ENCODE measurements at places on chromosomes 3 and 15.

- no peak for DNase-seq
These were observed 195.4 kb downstream of the ATP8B4 start for GRCh38 chr15:49923671-49924070.

DNA sequence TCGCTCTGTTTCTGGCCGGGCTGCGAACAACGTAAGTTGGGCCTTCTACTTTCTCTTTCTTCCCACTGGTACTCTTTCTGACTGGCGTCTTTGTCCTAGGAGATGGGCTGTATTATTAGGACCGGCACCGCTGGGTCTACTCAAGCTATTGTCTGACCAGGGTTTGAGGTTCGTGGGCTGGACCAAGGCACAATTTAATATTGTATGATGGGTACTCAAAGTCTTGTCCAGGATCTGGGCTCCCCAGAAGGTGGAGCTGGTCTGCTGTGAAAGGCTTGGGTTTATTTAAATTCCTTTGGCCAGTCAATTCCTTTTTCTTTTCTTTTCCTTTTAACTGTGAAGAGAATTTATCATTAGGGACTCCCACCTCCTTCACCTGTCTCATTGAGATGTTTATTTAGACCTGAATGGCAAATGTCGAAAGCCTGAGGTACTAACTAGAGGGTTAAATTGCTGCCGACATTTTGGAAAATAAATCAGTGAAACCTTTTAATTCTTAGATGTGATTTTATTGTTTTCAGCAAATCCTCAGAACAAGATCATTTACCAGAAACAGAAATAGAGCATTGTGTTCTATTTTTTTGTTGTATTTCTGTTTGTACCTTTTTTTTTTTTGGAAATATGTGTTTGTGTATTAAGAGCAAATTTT, 410 bp downstream of the LRRC49 start:
- no peak for DNase-seq

DNA sequence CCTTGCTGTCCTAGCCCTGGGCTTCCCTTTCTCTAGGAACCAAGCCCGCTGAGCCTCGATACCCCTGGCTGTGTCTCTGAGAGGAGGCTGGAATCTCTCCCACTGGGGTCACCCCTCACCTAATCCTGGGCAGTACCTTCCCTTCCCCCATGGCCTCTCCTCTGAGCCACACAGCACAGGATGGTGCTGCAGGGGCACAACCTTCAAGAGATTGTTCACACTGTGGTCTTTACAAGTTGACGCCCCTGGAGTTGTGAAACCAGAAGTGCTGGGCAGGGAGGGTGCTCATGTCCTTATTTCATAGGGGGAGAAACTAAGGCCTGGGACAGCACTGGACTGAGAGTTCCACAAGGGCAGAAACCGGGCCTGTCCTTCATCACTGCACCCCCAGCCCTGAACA, 70.9 kb upstream of the TMEM115 start:
- DNase-seq: no peak

DNA sequence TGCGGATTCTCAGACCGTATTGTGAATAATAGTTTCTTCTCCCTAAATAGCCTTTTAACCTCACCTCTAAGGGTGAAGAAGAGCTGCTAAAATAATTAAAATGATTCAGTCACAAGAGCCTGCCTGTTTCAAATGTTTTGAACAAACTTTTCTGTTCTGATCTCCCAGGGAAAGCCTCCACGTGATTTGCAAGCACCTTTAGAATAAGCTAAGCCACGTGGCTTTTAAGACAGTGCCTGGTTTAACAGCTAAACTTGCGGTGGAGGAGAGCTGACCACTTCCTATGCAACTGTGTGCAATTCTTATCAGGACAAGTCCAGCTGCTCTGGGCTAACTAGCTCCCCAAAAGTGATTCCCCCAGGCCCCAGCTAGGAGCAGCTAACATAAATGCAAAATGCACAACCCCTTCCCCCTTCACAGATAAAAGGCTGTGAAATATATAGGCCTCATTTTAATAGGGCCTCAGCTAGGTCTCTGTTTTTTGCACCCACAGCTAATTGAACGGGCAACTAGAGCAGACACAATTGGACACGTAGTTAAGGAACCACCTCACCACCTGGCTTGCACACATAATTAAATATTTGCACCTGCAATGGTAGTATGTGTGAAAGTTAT, 401.2 kb upstream of the NR2F2 start:
- DNase-seq: no peak

DNA sequence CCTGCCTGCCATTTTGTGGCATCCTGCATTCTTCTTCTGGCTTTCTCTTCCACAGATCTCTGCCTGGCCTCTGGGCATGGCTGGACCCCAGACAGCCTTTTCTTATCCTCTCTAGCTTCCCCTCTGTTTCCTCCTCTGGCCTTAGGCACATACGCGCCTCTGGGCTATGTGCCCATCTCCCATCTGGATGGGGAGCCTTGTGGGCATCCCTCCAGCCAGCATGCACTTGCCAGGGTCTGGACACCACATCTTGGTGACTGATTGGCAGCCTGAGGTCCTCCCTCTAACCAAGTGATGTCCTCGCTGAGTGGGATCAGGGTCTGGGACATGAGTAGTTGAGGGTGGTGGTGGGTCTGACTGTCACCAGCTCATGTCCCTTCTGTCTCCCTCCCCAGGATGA, 12.8 kb downstream of the PLEKHO2 start:
- DNase-seq: no peak

- DNase-seq: no peak
These were observed 145.1 kb downstream of the VGLL4 start for GRCh38 chr3:11498646-11499045.

- DNase-seq: no peak
These were observed 230.5 kb upstream of the PROK2 start for GRCh38 chr3:72015463-72015862.

DNA sequence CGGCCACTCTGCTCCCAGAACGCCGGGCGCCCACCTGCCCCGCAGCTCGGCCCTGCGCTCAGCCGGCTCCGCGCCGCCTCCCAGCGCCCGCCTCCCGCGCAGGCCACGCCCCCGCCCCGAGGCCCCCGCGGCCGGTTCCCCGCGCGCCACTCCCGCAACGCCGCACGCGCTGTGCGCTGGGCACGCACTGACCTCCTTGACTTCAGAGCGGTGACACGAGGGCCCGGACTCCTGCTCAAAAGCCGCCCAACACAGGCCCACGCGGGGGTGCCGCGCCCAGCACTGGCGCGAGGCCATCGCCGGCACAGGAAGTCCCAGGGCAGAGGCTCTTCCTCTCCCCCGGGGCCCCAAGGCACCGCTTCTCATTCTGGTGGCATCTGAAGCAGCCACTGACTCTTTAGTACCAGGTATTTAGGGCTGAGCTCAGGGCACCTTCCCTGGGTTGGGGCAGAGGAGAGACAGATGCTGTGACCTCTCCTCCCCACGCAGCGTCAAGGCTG, 12.4 kb downstream of the TNK2 start:
- DNase-seq: peak; percentile 48

GRCh38 chr3:148682997-148683396, 14.7 kb upstream of the AGTR1 start:
- DNase-seq: no peak

- DNase-seq: no peak
These were observed 10.3 kb downstream of the CCDC54 start for GRCh38 chr3:107387555-107387954.

DNA sequence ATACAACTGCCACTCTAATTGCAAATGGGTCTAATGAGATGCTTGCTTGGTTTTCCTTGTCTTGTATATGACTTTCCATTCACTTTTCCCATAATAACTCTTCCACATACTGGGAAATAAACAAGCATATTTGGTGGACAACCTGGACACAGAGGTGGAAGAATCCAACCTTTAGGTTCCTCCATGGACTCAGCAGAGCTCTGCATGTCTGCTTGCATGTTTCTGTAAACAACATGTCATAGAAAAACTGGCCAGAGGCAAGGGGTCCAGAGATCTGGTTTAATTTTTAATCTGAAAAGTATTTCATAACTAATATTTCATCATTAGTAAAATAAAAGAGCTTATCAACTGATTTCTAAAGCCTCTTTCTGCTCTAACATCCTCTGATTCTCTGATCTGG, 30.2 kb downstream of the GOLIM4 start:
- DNase-seq: no peak

GRCh38 chr15:47663101-47663500, 54.2 kb upstream of the SEMA6D start:
- no peak for DNase-seq

DNA sequence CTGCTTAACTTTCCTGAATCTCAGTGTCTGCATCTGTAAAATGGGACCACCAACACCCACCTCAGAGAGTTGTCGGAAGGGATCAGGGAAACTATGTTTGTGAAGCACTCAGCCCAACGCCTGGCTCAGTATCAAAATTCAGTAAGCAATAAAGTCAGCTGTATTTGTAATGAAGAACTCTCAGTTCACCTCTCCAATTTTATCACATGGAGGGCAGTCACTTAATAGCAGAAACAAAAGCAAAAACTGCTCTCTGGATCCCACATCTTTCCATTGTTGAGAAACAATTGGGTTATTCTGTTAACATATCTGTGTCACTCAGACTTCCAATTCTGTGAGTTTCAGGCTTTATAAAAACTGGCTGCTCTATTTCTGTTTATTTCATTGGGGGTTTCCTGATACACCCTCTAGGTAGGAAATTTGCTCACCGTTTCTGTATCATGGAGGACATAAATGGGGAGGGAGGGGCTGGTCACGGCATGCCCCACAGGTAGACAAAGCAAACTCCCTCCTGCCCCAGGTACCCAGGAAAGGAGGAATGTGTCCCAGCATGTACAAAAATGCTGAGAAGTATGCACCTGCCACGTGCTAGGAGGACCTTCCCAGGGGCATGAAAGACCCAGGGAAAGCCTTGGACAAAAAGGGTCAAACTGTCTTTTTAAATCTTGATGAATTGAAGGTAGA, 81.4 kb upstream of the LMOD3 start:
- no peak for DNase-seq

- DNase-seq: no peak
These were observed 246.9 kb upstream of the TLE3 start for GRCh38 chr15:70344666-70345065.

DNA sequence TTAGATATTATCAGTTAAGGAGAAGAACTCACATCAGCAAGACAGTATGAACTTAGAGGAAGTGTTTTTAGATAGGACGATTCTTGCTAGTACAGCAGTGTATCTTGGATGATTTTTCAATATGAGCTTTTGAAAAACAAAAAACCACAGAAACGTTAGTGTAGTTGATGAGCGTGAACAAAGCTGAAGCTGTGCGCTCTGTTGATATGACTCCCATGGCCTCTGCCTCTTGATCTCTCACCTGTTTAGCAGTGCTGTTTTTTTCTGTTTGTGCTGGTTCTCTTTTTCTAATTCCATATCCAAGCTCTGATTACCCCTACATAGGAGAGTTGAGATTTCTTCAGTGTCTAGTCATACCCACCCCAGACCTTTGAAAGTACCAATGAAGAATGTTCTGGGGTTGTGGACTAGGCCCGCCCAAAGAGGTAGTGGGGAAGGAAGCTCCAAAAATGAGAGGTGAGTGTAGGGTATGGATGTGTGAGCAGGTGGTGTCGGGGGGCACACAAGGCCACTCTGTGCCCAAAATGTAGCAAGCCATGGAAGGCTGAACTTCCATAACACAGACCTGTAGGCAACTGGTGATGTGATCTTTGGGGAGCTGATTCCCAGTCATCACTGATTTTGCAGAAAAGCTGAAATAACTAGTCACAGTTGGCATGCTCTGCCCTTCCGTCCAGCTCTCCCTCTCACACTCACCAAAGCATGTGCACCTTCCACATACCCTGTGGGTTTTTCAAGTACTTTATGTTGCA, 20.0 kb upstream of the CMTM7 start:
- DNase-seq: no peak

- DNase-seq: no peak
These were observed 524.8 kb upstream of the TBL1XR1 start for GRCh38 chr3:177721864-177722785.

DNA sequence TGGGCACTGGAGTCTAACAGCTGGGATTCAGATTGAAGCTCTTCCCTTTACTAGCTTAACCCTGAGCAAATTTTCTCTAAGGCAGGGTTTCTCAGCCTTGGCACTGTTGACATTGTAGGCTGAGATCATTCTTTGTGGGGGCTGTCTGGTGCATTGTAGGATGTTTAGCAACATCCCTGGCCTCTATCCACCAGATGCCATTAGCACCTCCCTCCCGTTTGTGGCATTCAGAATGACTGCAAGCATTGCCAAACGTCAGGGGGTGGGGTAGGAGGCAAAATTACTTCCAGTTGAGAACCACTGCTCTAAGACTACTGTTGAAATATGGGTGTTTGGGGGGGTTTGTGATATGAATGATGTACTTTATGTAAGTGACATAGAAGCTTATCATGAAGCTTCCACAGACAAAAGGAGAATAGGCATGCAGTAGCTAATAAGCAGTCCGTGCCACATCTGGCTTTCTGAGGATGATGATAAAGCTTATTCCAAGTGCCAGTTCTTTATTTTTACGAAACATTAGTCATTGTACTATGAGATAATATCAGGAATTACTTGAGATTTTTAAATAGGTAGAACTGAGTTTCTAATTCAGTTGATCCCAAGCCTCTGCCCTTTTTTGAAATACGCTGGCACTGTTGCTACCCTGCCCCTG, 39.3 kb downstream of the NKIRAS1 start:
- no peak for DNase-seq

- DNase-seq: no peak
These were observed 169.4 kb upstream of the ZNF385D start for GRCh38 chr3:21920421-21920861.

DNA sequence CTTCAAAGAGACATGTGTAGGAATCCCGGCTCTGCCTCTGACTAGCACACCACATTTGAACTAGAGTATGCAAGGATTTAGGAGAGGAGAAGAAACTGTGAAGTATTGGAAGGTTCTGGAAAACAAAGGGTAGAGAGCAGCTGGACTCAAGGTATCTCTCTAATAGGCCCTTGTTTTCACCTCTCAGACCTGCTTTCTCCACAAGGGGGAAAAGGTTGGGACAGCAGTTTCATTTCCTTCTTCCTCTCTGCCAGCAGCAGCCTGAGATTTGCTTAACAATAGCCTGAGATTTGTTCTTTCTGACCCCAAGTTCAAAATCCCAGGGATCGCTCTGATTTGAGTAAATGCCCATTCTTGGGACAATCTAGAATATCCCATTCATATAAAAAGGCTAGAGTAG, 430.6 kb upstream of the MCTP2 start:
- no peak for DNase-seq

DNA sequence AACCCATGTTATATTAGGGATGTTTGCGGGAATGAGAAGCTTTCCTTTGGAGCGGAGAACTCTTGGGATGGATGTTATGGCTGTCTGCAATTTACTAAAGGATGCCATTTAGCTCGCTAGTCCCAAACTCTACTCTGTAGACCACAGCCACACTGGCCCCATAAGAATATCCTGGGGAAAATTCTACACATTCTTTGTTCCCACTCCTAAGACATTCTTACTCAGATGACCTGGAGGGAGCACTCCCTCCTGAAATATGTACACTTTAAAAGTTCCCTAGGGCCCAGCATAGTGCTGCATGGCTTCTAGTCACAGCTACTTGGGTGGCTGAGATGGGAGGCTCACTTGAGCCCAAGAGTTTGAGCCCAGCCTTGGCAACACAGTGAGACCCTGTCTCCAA, 288.7 kb upstream of the RORA start:
- no peak for DNase-seq

DNA sequence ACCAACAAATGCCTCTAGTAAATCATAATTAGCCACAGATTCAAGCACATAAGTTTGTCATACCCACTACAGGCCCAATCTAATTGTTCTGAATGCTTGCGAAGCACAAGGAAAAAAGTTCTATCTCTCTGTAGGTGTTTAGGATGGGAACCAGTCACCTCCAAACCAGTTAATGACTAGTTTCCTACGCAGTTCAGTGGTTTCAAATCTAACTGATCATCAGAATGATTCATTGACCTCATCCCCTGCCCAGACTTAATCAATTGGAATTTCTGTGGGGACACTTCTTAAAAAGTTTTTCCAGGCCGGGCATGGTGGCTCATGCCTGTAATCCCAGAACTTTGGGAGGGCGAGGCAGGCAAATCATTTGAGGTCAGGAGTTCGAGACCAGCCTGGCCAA, 24.3 kb upstream of the MASP1 start:
- DNase-seq: no peak
